Urinary bladder (tissue), 4 donors: ENCODE measurements at places on chromosomes 3 and 15. TPM values are rescaled to one million over a fixed set of nuclear protein-coding genes. Genes with fewer than 3 reads are reported as not detected.

Gene MYO5A
- total RNA-seq, result 29.5 TPM

DNA sequence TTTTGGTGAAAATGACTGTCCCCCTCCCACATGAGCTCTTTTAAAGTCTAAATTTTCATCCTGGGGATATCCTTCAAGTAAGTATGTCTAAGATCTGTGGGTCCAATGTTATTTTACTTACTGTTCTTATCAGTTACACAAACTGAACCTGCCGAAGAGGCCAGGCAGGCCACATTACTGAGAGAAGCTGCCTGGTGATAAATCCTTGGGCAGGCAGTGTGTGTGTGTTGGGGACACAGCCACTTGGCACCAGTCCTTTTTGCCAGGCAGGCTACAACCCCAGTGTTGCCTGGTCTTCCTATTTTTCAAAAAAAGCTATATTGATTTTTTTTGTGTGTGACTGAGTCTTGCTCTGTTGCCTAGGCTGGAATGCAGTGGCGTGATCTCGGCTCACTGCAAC is 50.6 kb upstream of the RASA2 start:
- DNase-seq, result no peak

Gene GNAT1
- not detected for total RNA-seq

DNA sequence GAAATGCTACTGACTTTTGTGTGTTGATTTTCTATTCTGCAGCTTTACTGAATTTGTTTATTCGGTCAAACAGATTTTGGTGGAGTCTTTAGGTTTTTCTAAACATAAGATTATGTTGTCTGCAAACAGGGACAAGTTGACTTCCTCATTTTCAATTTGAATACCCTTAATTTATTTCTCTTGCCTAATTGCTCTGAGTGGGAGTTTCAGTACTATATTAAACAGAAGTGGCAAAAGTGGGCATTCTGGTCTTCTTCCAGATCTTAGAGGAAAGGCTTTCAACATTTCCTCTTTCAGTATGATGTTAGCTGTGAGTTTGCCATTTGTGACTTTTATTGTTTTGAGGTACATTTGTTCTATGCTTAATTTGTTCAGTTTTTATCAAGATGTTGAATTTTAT is 268.5 kb downstream of the WNT5A start:
- no peak for DNase-seq
